ENCODE measurements at places on chromosomes 2 and 18. TPM values are rescaled to one million over a fixed set of nuclear protein-coding genes. Genes with fewer than 3 reads are reported as not detected.

DNA sequence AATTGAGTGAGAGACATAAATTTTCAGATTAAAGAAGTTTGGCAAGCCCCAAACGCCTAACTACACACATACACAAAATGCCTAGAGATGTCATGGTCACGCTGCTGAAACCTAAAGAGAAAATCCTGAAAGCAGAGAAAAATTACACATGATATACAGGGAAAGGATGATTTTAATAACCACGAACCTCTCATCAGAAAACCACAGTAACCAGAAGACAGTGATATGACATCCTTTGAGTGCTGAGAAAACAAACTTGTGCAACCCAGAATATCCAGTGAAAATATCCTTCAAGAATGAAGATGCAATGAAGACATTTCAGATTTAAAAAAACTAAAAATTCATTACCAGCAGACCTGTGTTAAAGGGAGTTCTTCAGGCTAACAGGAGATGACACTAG is 122.4 kb upstream of the LMAN1 start:
- no peak for DNase-seq

DNA sequence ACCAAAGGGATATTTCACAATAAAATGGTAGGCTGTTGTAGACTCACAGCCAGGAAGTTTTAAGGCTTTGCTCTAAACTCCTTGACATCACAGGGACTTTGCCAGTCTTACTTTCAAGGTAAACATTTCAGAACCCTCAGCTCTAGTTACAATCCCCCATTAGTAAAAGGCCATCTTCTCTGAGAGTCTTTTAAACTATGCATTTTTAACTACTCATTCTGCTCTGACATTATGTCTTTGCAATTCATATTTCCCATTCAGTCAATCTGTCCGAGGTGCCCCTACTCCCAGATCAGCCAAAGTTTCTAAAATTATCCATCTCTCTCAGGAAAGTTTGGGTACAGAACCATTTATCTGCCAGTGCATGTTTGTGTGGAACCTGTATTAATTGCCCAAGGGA is 1094.1 kb downstream of the TDRD15 start:
- DNase-seq = no peak

DNA sequence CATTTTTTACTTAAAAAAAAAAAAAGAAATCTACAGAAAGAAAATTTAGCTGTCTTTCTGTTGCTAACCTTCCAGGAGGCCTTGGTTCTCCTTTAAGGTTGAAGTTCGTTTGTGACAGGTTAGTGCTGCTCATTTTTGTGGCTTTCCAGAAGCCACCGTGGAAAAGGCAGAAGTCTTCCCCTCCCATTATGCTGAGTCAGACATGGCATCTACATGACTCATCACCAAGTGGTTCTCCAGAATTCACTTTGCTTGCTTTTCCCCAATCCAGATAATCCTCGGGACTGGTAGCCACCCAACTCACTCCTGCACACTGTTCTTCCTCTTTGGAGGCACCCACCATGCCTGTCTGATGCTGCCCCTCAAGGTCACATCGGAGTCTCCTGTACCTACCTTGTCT is 228.7 kb downstream of the PIK3C3 start:
- no peak for DNase-seq

Gene TMEFF2
- not detected for total RNA-seq

GRCh38 chr2:86176597-86176996 is 18.7 kb downstream of the IMMT start:
- DNase-seq = no peak

DNA sequence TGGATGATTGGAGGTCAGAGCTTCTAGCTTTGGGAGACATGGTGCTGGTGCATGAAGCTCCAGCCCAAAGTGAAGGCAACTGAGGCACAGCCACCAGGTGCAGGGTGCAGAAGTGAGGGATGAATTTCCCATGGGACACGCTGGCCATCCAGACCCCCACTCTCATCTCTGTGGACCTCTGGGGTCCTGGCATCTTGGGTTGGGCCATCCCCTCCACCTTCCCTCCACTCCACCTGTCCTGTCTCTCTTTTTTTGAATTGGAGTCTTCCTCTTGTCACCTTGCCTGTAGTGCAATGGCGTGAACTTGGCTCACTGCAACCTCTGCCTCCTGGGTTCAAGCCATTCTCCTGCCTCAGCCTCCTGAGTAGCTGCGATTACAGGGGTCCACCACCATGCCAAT is 3.4 kb downstream of the NGEF start:
- no peak for DNase-seq

- no peak for DNase-seq
These were observed 898.7 kb downstream of the BCL11A start for GRCh38 chr2:59654710-59655109.

DNA sequence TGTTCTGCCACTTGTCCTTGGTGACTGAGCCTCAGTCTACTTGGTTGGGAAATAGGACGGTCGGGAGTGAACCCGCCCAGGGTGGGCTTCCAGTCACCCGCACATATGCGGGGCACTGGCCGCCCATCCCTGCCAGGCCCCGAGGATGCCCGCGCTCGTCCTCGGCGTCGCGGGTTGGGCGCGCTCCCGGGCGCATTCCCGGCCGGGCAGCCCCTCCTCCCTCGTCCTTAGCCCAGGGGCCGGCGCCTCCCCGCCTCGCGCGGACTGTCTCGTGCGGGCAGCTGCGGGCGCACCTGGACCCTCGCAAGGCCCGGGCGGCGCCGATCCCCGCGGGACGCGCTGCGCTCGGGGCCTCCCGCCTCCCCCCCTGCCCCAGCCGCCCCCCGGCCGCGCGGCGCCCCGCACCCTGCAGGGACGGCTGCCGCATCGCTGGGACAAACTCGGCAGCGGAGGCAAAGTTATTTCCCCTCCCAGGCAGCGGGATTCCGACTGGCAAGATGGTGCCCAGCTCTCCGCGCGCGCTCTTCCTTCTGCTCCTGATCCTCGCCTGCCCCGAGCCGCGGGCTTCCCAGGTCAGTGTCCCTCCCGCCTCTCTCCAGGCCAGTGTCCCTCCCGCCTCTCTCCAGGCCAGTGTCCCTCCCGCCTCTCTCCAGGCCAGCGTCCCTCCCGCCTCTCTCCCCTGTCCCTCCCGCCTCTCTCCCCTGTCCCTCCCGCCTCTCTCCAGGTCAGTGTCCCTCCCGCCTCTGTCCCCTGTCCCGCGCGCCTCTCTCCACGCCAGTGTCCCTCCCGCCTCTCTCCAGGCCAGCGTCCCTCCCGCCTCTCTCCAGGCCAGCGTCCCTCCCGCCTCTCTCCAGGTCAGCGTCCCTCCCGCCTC is at the start of gene FBLN7:
FBLN7 (plus strand) TSS at position 227 of the 874 bp plus-strand sequence; CDS start at position 498, 271 bp downstream.
- no peak for DNase-seq

DNA sequence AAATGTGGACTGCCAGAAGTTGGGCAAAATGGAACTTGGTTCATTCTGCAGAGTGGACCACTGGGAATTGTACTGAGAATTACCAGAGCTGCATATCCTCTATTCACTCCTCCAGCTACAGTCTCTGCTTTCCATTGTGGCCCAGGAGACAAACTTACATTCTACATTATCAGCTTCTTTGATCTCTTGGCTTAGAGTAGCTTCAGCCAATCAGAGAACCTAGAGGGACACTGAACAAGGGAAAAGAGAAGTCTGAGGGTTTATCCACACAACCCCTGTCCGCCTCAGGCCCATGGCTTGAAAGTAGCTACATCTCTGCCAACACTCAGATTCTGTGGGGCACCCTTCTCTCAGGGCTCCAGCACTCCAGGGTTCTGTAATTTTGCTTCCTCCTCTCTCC is 251.1 kb downstream of the TRIB2 start:
- DNase-seq = no peak

DNA sequence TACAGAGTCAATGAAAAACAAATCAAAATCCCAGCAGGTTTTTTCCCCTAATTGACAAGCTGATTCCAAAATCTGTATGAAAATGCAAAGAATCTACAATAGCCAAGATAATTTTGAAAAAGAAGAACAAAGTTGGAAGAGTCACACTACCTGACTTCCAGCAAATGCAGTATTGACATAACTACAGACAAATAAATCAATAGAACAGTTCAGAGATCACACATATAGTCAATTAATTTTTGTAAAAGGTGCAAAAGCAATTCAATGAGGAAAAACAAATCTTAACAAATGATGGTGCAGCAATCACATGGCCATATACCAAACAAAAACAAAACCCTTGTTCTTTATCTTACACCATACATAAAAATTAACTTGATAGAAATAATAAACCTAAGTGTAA is 74.6 kb upstream of the ST8SIA5 start:
- no peak for DNase-seq

Gene SERPINB11
- total RNA-seq = not detected

GRCh38 chr2:120323807-120324399 is 22.0 kb upstream of the INHBB start:
- no peak for DNase-seq

Gene GPBAR1
- total RNA-seq = 0.29 TPM

Gene ACOXL
- total RNA-seq = 0.58 TPM

DNA sequence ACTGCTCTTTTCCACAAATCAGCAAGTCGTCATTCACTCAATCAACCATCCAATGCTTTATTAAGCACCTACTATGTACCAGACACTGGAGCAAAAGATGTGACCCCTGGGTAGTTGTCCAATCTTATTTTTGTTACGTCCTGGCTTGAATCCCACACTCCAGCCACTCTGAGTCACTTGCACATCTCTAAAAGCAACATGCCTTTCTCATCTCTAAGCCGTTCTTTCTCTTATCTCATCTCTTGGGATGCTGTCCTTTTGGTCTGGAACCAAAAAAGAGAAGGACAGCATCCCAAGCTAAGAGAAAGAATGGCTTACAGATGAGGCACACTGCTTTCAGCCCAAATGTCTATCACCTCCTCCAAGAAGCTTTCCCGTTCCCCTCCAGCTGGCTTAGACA is 58.8 kb downstream of the RNF152 start:
- no peak for DNase-seq

- DNase-seq = peak; percentile 54
These were observed 7.4 kb upstream of the DUSP19 start for GRCh38 chr2:183070942-183071844.

Gene PLCD4
- 0.43 TPM for total RNA-seq

- DNase-seq = no peak
These were observed 255.2 kb upstream of the RASGRP3 start for GRCh38 chr2:33221046-33221784.

Gene ZNF804A
- 27.7 TPM for total RNA-seq

DNA sequence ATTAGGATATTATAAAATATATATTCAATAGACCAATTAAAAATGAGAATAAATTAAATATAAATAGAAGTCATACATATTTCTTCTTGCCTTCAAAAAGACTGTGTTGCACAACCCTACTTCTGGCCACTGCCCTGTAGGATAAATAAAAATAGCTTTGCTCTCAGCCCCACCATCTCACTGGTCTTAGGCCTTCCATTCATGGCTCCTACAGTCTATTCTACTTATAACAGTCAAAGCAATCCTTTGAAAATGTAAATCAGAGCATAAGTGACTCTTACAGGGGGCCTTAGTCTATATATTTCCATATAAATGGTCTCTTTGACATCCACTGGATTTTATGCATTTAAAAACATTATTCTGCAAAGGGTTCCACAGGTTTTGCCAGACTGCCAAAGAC is 72.9 kb downstream of the KLF7 start:
- DNase-seq = no peak

- DNase-seq = no peak
These were observed 600.1 kb upstream of the FSHR start for GRCh38 chr2:49754381-49754780.

Gene TNS1
- total RNA-seq = 1.7 TPM

DNA sequence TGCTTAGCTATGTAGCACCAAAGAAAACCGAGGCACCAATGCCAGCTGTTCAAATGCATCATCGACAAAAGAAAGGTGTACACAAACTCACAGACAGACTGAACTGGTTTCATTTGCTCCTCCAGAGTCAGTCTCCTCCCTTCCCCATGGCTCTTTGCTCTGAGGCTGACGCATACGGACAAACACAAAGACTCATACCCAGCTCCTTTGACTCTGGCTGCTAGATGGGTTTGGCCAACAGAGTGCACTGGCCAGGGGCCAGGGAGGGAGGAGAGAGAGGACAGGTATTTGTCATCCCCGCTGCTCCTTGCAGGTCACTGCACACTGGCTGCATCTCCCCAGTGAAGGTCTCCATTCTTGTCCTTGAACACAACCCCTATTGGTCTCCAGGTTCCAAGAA is 40.7 kb downstream of the DNER start:
- no peak for DNase-seq

Gene UGT1A10
- total RNA-seq = 0.11 TPM

DNA sequence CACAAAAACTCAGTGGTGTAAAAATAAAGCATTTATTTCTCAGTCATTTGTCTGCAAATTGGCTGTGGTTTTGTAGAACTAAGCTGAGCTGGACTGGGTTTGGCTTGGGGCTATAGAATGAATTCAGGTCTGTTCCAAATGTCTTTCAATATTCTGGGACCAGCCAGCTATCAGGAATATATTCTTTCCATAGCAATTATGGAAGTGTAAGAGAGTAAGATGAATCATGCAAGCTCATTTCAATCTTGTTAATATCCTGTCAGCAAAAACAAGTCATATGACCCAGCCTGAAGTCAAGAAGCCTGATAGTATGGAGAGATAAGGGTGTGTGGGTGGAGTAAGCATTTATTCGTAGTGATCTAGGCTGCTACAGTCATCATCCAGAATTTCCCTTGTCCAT is 481.0 kb upstream of the CDH2 start:
- DNase-seq = no peak

DNA sequence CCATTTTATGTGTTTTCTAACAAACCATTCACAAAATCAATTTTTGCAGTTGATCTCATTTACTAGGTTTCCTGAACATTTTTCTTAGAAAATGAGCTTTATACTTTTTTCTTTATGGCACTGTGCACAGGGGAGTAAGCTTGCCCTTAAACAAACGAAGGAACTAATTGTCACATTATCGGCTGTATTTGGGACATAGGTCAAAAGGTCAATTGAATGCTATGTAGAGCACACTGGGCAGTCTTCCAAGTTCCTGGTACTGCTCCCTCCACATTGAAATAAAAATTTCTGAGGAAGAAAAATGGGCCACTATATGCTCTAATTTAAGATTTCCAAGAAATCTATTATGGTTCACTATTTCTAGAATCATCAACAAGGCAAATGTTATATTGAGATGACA is 93.6 kb upstream of the TMEFF2 start:
- DNase-seq = no peak

- DNase-seq = no peak
These were observed 442.2 kb upstream of the RAB12 start for GRCh38 chr18:8167026-8167425.

DNA sequence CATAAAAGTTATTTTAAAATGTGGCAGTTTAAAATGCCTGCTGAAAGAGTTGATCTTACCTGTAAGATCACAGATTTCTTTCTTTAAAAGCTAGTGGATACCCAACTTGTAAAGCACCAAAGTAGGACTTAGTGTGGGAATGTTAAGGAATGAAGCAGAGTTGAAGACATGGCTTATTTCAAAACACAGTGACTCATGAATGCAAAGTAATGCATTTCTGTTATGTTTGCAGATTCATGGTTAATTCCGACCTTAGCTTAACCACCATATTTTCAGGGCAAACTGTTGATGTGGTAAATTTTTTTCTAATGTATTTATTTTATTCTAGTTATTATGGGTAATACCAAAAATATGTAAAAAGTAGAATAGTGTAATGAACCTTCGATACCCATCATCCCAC is 206.8 kb upstream of the FOSL2 start:
- no peak for DNase-seq

Gene WNT10A
- total RNA-seq = 2.9 TPM

Gene CLEC4F
- not detected for total RNA-seq

- DNase-seq = no peak
These were observed 177.8 kb downstream of the TXNL1 start for GRCh38 chr18:56460581-56460980.

GRCh38 chr2:240579771-240580614 is 6.5 kb upstream of the CAPN10 start:
- peak; percentile 85 for DNase-seq
